ENCODE measurements at places on chromosomes 1 and 21.

DNA sequence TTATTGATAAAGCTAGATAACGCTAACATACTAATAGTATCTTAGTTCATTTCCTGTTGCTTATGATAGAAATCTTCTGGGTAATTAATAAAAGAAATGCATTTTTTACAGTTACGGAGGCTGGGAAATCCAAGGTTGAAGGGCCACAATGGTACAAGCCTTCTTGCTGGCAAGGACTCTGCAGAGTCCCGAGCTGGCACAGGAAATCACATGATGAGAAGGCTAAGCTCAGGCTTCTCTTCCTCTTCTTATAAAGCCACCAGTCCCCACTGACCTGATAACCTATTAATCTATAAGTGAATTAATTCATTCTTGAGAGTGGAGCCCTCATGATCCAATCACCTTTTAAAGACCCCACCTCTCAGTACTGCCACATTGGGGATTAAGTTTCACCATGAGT is 82.6 kb downstream of the GPR161 start:
- DNase-seq: no peak

DNA sequence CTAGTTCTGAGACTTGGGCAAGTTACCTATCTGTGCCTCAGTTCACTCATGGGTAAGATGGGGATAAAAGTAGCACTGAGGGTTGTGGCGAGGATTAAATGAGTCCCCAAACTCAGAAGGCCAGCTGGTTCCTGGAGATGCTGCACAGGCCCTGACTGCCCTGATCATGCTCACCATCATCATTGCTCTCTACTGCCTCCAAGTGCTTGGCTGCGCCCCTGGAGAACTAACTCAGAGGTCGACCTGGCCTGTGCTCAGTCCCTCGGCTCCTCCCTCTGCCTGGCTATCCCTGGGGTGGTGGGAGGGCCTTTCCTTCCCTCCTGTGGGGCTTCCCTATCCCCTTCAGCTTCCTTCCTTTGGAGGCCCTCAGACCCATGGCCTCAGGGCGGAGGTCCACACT is 5.6 kb downstream of the SLC5A9 start:
- no peak for DNase-seq

- no peak for DNase-seq
Observed at GRCh38 chr1:169124459-169124858, 18.0 kb downstream of the ATP1B1 start.

DNA sequence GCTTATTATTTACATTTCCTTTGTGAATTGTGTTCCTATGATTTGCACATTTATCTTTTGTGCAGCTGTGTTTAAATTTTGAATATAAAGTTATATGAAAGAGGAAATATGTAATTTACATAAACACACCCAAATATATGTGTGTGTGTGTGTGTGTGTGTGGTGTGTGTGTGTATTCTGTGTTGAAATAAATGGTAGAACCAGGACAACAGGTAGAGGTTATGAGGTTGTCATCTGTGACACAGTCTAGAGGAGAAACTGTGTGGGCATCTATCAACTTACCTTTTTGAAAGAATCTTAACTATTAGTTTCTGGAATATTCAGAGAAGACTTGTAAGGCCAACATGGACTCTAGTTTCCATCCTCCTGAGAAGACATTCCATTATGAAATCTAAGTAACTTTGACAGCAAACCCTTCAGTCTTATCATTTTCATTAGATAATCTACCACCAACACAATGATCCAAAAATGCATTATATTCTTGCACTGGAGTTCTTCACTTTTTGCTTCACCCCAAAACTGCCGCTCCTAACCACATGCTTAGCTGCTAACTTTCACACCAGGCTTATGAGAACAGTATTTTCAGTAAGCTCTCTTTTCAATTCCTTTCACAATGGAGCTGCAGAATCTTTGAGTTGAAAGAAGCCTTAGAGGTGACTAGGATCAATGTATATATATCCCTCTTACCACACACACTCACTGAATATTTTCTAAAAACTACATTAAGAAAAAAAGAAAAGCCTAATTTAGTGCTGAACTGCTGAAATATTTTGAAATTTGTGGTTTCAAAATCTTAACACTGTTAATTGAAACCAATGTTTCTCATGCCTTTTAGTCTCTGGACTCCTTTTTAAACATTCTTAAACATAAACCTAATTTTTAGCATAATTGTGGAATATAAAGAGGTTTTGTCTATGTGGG is 21.8 kb downstream of the PTPRC start:
- no peak for DNase-seq

DNA sequence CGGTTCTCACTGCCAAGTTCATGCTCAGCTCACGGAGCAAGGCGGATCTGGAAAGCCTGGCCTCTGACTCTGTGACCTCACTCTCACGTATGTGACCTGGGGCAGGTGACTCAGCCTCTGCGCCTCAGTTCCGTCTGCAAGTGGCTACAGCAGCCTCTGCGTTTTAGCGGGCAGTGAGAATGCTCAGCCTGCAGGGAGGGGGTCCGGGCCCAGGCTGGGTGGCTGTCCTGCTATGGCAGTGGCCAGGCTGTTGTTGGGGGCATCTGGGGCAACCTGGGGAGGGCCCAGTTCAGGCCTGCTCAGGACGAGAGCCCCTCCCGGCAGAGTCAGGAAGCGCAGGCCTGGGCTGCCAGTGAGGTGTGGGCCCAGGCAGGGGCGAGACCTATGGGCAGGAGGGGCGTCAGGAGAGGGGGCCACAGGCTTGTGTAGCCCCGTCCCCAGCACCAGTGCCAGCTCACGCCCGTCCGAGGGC is 27.9 kb downstream of the ARHGEF16 start:
- DNase-seq: no peak

GRCh38 chr1:192793983-192794767 is 14.7 kb upstream of the RGS2 start:
- DNase-seq: no peak

All from activated T-helper 9 cell treated with anti-CD3 and anti-CD28 coated beads, Interleukin-2, amount 50 U/mL, for 16 hours (primary cell).